Muscle of arm (tissue), 14 donors: ENCODE measurements at places on chromosomes 12 and 14. TPM values are rescaled to one million over a fixed set of nuclear protein-coding genes. Genes with fewer than 3 reads are reported as not detected.

Gene USP44
- 1.7 TPM for polyA plus RNA-seq

DNA sequence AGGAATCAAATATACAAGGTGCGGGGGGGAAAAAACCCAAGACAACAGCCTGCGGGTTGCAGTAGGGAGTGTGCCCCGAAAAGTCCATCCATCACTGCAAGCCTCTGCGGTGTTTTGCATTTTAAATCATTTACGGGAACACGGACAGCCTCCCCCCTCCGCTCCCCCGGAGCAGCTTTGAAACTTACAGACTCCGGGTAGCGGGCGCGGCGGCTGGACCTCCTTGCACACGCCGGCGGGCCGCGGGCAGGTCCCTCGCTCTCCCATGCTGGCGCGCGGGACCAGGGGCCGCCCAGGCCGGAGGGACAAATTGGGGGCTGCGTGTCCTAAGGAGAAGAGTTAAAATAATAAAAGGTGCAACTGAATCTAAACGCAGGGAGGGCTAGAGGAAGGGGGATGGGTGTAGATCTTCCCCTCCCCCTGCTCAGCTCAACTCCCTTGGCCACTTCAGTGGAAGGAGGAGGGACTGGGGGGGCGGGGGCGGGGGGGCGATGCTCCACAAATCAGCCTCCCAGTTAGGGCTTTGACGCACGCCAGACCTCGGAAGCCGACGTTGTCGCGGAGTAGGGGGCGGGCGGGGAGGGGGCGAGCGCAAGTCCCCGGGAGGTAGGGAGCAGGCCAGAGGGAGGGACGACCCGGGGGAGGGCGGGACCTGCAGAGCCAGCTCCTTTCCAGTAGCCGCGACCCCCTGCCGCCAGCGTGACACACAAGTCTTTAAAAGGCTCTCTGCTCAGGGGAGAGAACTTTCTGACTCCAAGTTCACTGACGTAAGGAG, at the start of gene KCNJ8:
Gene KCNJ8 (minus strand): TSS at position 349 of the 775 bp plus-strand sequence. CDS start 1,090 bp downstream, outside the sequence.
- peak; percentile 71 for DNase-seq

Gene RPL10L
- polyA plus RNA-seq, result not detected

Gene NEUROD4
- not detected for polyA plus RNA-seq

Gene SRRM4
- polyA plus RNA-seq, result 0.22 TPM

- no peak for DNase-seq
These were observed 882.3 kb downstream of the LRFN5 start for GRCh38 chr14:42488965-42489364.

GRCh38 chr12:130441771-130442760, 104.4 kb downstream of the PIWIL1 start:
- DNase-seq, result no peak

Gene BBOF1
- 9.1 TPM for polyA plus RNA-seq

DNA sequence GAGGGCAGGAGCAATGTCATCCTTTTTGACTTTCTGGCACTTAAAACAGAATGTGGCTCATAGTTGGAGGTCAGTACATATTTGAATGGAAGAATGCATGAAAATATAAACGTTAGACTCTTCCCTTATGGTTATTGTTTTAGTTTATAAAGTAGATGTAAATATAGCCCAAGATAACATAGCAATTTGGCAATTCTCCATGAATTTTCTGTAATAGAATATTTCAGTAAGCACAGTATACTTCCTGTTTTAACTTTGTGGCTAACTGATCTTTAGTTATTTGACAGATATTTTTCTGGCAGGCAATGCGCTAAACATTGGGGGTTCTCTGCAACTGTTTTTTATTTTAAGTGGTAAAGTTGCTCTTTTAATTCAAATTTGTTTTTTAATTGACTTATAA, 763.0 kb downstream of the NRXN3 start:
- DNase-seq, result no peak

Gene GUCY2C
- 0.46 TPM for polyA plus RNA-seq

Gene HOXC13
- polyA plus RNA-seq, result not detected

DNA sequence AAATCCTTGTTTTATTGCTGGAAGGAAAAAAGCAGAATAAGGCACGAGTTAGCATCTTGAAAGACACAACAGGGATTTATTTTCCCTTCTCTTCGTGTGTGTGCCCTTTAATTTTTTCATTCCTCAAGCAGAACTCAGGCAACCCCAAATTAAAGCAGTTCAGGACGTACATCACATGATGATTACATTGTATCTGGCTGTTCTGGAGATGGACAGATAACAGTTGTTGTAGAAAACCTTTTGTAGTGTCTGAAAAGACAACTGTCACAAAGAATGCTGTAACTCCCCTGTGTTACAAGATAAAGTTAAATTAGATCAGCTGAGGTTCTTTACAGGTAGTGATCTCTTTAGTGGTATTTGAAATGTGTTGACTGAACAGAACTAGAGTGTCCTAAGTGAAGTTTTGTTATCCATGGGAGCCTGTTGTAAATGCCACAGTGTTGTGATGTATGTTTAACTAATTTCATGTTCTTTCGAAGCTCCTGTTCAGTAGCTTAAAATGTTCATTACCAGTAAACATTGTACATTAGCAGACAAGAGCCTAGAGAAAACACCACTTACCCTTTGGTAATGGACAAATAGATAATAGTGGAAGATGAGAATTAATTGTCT, 58.5 kb downstream of the TMTC2 start:
- no peak for DNase-seq

DNA sequence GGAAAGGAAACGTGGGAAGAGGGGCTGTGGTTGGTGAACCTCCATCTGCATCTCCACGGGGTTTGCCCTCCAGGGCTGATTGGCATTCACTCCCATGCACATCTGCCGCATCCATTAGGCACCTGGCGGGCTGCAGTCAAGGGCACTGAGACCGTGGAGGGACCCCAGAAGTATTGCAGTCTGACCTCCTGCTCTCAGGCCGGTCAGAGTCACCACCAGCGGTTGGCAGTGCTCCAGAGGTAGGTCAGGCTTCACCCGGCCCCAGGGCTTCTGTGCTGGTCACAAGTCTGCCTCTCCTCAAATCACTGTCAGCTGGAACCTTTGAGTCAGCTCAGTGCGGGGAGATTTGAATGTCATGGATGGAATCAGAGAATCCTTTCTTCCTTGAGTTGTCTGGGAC, 132.3 kb downstream of the PAPOLA start:
- no peak for DNase-seq

Gene PDE6H
- not detected for polyA plus RNA-seq

DNA sequence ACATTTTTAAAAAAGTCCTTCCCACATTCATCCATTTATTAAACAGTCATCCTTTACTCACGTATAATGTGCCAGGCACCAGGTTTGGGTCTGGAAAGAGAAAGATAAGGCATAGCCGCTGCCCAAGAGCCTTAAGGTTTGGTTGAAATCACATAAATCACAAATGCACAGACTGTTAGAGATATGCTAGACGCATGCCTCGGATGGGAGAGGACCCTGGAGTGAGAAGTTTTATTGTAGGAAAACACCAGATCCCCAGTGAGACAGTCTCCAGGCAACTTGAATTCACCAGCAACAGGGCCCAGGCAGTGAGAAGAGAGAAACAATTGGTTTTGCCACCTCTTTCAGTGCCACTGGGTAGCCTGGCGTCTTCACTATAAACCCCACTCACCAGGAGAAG, 305.9 kb upstream of the AMIGO2 start:
- DNase-seq, result no peak

- no peak for DNase-seq
These were observed 127.1 kb downstream of the ZFP36L1 start for GRCh38 chr14:68665792-68666204.

Gene OR6C3
- polyA plus RNA-seq, result not detected

- DNase-seq, result no peak
These were observed 164.2 kb downstream of the ALG10 start for GRCh38 chr12:34186492-34186891.

GRCh38 chr14:21528381-21529348, 2.5 kb upstream of the SALL2 start:
- DNase-seq, result no peak

- no peak for DNase-seq
These were observed 2.5 kb downstream of the KDM5A start for GRCh38 chr12:386651-387050.

DNA sequence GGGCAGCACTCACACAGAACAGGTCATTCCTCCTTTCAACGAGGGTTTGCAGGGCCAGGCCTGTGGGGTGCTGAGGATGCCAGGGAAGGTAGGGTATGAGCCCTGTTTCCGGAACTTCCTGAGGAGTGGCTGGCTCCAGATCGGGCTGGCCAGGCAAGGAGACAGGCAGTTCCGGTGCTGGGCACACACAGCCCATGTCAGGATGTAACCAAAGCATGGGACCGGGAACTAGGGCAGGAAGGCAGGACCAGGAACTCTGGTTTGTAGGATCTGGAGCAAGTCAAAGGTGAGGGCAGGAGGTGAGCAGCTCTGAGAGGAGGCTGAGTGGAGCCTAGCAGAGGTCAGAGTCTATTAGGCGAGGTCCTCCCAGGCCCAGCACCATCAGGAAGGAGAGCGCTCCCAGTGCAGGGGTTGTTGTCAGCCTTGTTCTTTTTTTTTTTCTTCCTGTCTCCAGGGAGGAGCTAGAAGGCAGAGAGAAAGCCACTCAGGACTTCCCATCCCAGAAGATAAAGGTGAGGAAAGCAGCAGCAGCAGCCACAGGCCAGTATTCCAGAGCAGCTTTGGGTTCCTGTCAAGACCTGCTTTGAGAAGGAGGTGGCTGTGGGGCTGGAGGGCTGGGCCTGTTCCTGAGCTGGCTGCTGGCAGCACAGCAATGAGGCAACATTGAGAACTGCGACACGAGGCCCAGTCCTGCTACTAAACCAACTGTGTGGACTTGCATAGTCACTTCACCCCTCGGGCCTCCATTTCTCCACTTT, 49.0 kb upstream of the PTGR2 start:
- no peak for DNase-seq

DNA sequence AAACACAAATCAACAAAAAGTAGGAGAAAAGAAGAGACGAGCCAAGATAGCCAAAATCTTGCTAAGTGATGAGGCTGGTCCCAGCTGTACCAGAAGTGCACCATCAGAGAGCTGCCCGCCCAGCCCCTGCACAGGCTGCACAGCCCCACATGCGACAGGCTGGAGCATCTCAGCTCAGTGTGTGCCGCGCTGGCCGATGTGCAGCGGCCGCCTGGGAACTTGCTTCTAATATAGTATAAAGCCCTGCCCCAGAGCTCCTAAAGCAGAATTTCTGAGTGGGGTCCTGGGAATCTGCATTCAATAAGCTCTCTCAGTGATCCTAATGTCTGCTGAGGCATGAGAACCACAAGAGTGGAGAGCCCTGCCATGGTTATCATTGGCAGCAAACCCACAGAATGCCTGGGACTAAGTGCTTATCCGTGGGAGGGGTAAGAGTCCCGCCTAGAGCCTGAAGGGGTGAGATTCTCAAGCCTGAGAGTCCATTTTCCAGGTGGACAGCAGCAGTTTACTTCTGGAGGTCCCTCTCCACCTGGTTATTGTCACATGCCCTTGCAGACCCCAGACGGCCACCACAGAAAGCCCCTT, 171.6 kb downstream of the DPF3 start:
- no peak for DNase-seq

Gene RPS6KL1
- 9.9 TPM for polyA plus RNA-seq

DNA sequence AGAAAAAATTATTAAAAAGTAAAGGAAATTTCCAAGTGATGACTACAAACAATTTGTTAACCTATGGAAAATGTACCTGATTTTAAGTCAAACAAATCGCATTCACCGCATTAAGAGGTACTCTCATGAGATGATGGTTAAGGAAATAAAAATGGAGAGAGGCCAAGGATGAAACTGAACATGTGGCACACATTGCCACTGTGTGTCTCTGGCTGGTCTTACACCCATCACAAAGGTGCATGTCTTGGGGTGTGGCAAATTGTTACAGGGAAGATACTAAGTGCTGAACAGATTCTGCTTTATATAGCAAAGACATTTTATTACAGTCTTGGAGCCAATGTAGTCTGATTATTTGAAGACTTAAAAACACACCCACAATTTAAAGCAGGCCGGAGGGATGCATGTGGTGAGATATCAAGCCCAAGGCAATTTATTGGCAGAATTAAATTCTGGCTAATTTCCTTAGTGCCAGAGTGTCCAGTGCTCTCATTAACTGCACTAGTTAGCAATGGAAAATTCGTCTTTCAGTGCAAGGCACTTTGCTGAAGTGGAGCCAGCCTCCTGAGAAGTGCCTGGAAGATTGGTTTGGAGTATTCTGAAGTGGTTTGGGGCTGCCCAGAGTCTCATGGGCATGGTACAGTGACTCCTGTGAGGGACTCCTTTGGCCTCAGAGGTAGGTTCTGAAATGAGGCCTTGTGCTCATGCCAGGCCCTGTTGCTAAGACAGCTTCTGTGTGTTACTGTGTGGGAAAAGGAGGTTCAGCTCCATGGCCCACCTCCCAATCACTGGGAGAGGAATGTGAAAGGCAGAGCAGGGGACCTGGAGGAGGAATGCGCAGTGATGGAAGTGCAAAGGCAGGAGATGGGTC, 166.9 kb downstream of the BRMS1L start:
- no peak for DNase-seq

DNA sequence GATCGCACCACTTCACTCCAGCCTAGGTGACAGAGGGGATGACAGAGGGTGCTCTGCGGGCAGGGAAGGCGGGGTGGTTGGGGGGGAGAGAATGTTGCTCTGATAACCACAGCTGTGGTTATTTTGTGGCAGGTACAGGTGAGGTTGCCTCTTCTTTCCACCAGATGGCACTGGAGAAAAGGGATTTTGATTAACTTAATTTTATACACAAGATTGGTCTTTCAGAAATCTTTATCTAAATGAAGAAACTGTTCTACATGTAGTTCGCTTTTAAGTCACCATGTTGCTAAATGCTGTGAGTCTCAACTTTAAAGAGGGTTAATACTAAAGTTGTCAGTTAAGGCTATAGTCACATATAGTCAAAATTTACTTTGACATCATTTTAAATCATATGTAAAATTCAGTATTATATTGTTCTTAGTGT, 25.7 kb downstream of the FGF23 start:
- no peak for DNase-seq

DNA sequence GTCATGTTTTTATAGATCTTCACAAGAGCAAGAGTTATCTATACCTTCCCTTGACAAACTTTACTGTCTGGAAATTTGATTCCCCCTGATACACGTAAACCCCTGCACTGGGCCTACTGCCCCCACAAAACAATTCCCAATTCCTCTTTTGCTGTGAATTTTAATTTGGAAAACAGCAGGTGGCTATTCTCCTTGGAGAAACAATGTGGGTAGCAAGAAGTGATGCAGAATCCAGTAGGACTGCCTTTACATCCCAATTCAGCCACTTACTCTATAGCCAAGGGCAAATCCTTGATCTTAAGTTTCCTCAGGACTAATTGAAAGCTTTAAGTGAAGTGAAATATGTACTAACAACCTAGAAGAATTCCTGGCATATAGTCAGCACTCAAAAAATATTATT, 129.3 kb downstream of the ACSS3 start:
- no peak for DNase-seq

- DNase-seq, result no peak
These were observed 90.7 kb downstream of the PPFIA2 start for GRCh38 chr12:81668475-81668874.

DNA sequence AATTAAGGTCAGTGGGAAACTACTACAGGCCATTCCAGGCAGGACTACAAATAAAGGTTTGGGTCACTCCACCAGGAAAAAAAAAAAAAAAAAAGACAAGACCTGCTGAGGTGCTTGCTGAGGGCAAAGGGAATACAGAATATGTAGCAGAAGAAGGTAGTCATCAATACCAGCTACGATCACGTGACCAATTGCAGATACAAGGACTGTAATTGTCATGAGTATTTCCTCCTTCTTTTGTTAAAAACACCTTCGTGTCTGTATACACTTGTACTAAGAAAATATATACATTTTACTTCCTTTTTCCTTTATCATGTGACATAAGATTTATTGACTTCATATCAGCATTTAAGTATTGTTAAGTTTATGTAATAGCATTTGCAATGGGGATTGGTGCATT, 19.2 kb downstream of the GYS2 start:
- DNase-seq, result no peak
